Stimulated activated CD8-positive, alpha-beta memory T cell treated with anti-CD3 and anti-CD28 coated beads, Interleukin-4, amount 100 ng/mL, for 4 hours (primary cell): ENCODE measurements at places on chromosomes 5 and 9.

- DNase-seq, result no peak
These were observed 6.2 kb upstream of the DNAJC18 start for GRCh38 chr5:139445325-139446170.

DNA sequence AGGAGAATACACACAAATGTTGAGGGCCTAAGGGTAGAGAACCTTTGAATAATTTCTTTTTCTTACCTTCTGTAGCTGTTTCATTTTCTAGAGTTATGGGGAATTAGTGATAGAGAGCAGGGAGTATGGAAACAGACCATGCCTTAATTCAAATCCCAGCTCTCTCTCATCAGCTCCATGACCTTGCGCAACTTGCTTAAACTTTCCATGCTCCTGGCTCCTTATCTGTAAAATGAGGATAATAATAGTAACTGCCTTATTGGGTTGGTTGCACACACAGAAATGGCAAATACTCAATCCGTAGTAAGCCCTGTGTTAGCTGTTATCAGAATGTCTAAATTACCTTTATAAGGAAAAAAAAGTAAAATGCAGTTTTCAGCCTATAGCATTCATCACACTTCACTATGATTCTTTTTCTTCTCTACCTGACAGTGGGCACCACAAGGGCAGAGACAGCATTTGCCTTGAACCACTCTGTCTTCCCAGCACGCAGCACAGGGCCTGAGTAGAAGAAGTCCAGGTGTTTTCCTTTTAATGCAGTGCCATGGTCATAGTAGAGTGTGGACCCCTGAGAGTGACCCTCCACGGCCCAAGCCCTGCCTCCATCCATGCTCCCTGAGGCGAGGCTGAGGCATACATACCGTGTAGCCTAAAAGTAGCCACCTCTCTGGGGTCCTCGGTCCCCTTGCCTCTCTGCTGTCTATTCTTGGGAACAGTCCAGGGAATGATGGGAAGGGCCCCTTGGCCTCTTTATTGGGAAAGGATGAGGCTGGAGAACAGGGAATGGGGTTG, 17.4 kb downstream of the C5orf15 start:
- no peak for DNase-seq

- no peak for DNase-seq
These were observed 16.9 kb downstream of the FSTL4 start for GRCh38 chr5:133595465-133595864.

DNA sequence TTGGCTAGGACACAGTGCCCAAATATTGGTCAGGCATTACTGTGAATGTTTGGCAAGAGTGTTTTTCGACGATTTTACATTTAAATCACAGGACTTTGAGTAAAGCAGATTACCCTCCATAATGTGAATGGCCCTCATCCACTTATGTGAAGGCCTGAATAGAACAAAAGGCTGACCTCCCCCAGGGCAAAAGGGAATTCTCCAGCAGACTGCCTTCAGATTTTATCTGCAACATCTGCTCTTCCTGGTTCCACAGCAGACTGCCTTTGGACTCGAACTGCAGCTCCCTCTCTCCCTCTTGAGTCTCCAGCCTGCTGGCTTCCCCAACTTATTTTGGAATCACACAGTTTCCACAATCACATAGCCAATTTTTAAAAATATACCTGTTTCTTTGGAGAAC, 7.1 kb upstream of the TMEM215 start:
- DNase-seq, result no peak

GRCh38 chr5:175467983-175468690, 10.2 kb upstream of the SFXN1 start:
- DNase-seq, result no peak

GRCh38 chr5:39176759-39177630, 42.4 kb downstream of the FYB1 start:
- no peak for DNase-seq

GRCh38 chr5:67315082-67315989, 118.7 kb upstream of the CD180 start:
- no peak for DNase-seq

- no peak for DNase-seq
These were observed 171.4 kb upstream of the SLC30A5 start for GRCh38 chr5:68922172-68922987.
